ENCODE measurements at places on chromosomes 2 and 18.

DNA sequence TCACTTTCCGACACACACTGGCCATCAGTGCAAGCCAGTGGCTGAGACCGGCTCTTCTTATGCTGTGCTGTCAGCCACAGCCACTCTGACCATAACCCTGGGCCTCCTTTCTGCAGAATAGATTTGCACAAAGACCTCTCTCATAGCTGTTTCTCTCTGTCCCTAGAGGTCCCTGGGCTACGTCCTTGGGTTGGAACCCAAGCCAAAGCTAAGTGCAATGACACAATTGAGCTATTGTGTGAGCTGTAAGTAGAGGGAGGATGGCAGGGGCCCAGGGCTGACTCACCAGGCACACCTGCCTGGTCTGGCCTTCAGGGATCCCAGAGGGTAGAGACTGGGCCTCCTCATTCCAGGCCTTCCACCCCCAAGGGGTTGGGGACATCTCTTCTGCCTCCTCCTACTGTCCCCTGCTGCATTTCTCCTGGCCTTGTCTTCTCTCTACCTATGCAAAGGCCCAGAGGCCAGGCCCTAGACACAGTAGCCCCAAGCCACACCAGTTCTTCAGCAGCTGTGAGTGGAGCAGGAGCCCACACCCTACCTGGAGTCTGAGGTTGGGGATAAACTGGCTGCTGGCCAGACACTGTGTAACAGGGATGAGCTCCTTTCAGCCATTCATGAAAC, 174.6 kb downstream of the NCK2 start:
- DNase-seq = no peak

- DNase-seq = no peak
These were observed 72.6 kb downstream of the ANKRD44 start for GRCh38 chr2:197238043-197238365.

DNA sequence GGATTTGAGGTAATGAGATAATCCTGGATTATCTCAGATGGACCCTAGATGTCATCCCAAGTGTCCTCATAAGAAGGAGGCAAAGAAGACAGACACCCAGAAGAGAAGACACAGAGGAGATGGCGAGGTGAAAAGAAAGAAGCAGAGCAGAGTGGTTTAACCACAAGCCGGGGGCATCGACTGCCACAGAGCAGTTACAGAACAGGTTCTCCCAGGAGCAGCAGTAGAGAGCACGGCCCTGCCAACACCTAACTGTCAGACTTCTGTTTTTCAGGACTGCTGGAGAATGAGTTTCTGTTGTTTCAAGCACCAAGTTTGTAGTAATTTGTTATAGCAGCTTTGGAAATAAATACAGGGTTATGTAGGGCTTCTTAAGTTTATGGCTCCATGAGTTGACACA, 437.0 kb downstream of the THSD7B start:
- no peak for DNase-seq

DNA sequence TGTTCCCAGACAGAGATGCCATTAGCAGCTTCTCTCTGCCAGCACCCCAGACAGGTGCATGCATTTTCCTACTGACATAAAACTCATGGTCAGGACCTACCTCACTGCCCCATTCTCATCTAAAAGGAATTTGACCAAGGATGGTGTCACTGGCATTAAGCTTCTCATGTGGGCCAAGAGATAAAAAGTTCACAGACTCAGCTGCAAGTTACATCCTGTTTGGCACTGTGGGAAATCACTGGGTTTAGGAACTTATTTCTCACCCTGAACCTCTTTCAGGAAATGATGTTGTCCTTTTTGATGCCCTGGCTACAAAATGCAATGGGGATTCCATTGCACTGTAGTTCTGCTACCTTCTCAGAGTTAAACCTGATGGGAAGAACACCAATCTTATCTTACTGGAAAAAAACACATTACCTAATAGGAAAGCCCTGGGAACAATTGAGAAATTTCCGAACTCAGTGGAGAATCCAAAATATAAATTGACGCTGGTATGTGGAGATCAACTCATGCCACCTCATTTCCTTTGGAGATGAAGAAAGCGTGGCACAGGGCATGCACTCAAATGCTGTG, 252.1 kb upstream of the COPS8 start:
- no peak for DNase-seq

GRCh38 chr2:121128741-121129659, 156.0 kb downstream of the TFCP2L1 start:
- peak; percentile 86 for DNase-seq

DNA sequence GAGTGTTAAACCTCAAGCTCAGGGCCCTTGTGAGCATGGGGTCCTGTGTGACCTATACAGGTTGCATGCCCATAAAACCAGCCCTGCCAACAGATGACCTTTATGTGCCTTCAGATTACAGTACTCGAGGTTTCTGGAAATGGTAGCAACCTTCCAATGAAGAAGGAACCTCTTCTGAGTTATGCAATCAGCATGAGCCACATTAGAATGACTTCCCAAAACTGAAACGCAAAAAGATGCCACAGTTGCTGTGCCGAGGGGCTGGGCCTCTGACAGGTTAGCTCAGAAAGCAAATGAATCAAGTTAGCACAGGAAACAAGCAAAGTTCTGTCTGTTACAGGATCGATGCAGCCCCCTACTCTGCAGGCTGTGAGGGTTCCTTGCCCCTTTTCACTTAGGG, 37.7 kb downstream of the TGFA start:
- DNase-seq = peak; percentile 73

- peak; percentile 82 for DNase-seq
These were observed 37.0 kb downstream of the NIFK start for GRCh38 chr2:121699421-121700333.

DNA sequence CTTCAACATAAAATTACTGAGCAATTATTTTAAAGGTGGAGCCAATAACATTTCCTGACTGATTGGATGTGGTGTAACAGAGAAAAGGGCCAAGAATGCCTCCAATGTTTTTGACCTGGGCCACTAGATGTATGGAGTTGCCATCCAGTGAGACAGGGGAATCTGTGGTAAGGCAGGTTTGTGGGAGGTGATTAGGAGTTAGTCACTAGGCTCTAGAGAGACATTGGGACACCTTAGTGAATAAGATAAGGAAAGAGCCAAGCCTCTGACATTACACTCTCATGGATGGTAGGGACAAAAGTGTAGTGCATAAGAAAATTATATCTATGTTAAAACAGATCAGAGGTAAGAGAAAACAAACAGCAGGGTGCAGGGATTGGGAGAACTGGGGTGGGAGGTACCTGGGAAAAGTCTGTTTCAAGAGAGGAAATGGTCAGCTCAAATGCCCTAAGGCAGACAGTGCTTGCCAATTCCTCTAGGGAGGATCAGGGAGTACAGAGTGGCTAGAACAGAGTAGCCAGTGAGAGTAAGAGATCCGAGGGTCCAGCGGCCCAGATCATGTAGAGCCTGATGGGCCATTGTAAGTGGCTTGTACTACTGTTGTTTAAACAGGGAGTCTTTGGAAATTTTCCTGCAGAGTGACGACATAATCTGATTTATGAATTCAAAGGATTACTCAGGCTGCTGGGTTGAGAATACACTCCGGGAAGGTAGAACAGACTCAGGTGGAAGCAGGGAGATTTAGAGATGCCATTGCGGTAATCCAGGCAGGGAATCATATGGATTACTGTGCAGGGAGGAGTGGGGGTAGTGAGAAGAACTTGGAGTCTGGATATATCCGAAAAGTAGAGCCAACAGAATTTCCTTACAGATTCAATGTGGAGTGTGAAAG, 45.7 kb upstream of the CUL3 start:
- DNase-seq = no peak

DNA sequence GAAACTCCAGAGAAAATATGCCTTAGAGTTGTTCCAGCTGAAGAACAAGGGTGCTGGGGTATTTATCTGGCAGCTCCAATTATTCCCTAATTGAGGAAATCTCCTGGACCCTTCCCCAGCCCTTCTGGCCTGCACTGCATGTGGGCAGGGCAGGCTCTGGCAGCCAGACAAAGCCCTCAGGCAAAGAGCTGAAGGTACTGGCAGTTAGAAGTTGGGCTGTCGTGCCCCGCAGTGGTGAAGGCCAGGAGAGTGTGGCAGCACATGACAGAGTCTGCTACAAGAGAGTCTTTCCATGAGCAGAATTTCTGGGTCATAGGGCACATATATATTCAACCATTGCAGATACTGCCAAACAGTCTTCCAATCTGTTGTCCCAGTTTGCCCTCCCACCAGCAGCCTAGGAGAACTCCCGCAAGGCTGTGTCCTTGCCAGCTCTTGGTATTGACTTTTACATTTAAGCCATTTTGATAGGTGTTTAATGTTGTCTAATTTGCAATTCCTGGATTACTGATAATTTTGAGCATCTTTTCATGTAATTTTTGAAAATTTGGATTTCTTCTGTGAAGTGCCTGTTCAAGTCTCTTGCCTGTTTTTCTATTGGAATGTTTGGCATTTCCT, 26.6 kb downstream of the ONECUT2 start:
- no peak for DNase-seq

- DNase-seq = peak; percentile 38
These were observed 680 bp downstream of the ASNSD1 start for GRCh38 chr2:189661957-189662321.

DNA sequence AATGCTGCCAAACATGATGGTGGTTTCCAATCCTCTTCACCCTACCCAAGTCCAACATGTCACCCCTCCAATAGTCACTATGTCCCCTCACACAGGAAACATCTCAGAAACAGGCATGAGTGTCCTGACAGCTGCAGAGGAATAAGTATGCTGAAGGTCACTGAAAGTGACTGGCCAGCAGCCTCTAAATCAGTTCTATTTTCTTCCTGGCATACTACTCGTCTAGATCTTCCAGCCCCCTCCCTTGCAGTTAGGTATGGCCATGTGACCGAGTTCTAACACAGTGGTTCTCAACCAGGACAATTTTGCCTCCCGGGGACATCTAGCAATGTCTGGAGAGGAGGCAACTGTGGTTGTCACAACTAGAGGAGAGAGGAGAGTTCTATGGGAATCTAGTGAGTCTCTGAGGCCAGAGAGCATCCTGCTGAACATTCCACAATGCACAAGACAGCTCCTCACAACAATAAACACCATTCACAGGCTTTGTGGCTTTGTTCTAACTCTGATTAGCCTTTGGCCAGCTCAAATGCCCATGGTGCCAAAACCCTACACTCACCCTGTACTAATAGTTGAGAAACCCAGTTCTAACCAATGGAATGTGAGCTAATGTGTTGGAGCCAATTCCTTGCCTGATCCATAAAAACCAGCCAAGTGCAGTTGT, 12.6 kb upstream of the ID2 start:
- DNase-seq = no peak

DNA sequence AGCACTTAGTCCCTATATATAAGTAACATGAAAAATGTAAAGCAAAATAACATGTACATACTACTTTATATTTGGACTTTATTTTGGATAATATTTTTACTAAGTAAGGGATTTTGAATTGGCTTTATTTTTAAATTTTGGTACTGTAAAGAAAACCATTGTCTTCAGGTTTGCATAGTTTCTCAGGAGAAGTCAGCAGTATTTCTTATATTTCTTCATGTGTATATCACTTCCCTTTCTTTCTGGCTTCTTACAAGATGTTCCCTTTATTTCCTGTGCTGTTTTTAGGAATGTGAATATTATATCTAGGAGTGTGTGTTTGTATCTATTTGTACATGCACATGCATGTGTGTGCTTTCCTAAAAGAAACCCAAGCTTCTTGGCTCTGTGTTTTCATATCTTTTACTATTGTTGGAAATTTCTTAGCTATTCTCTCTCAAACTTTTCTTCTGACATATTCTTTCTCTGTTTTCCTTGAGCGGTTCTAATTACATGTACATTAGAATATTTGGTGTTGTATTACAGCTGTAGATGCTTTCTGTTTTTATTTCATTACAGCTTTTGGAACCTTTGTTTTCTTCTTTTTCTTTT, 1549.7 kb upstream of the ACVR2A start:
- peak; percentile 12 for DNase-seq

- no peak for DNase-seq
These were observed 10.8 kb downstream of the ALPP start for GRCh38 chr2:232389327-232389726.

DNA sequence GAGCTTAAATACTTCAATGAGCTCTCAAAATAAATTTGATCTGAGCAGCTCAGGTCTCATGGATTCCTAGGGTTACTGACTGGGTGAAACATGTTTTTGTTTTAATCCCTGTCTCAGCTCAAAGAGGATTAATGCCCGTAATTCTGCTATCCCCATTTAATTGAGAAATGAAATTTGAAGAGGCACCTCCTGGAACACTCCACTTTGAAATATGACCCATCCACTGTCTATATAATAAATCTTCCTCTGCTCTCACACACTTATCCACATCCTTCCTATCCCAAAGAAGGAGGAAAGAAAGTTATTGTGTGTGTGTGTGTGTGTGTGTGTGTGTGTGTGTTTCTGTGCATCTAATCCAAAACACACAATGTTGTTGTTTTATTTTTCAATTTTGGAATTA, 2082.4 kb upstream of the PIK3C3 start:
- DNase-seq = no peak

GRCh38 chr2:10732924-10733565, 11.6 kb downstream of the ATP6V1C2 start:
- no peak for DNase-seq

DNA sequence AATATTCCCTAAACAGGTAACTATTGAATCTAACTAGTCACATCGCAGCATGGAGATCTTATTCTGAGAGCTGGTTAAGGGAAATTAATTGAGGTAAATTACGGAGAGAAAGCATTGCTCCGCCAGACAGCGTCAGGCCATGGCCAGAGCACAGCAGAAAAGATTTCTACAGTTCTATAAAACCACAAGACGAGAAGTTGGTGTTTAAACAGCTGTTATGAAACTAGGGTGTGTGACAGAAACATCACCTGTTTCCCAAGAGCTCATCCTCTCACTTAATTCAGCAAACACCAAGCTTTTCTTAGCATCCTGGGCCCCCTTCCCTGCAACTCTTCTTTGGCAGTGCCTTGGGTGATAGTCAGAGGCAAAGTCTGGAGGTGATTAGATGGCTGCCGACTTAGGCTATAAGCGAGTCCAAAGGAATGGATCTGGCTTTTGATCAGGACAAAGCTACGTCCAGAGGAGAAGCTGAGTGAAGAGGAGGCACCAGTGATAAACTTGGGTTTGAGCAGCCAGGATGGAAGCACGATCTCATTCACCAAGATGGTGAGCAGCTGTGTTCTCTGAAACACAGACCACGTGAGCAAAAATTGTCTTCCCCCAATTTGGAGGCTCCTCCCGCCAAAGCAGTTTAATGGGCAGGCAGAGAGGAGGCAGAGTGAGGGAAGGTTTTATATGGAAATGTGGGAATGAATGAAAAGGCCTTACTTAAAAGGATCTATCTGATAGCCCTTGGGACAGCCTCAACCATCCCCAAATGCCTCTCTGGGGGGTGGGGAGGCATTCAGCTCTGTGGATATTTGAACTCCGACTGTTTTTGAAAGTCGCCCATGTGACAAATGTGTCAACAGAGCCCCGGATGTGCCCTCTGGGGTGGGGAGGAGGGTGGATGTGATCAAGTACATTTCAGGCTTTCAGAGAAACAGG, 57.8 kb downstream of the PKDCC start:
- DNase-seq = peak; percentile 37

GRCh38 chr18:76643199-76643598, 148.2 kb upstream of the ZNF516 start:
- DNase-seq = no peak

DNA sequence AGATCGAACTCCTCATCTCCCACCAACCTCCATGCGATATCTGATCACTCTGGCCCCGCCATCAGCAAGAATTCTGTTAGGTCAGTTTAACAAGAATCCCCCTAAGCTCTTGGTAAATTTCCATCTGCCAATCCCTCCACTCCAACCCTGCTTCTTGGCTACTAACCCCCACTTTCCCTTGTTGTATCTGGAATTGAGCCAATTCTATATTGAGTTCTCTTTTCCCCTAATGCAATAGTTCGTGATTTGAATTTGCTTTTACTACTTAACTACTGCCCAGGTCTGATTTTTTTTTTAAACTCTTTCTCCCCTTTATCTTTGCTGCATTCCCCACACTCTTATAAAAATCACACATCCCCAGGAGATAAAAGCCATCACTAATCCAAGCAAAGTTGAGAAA, 159.3 kb upstream of the STK17B start:
- DNase-seq = no peak
